ENCODE measurements at places on chromosomes 5 and 9. TPM values are rescaled to one million over a fixed set of nuclear protein-coding genes. Genes with fewer than 3 reads are reported as not detected.

- peak; percentile 39 for DNase-seq
Observed at GRCh38 chr9:137114613-137115393, at the start of gene DPP7. DPP7 (minus strand) TSS chr9:137114733; CDS start chr9:137114713, 20 bp downstream.

LHX3 gene
- total RNA-seq: 0.07 TPM

SH3TC2 gene
- 1.8 TPM for total RNA-seq

GRCh38 chr5:148776780-148777179 lies 49.6 kb upstream of the ADRB2 start:
- no peak for DNase-seq

- DNase-seq: peak; percentile 61
Observed at GRCh38 chr5:13566871-13567339, 377.6 kb downstream of the DNAH5 start.

HAVCR1 gene
- not detected for total RNA-seq

DNA sequence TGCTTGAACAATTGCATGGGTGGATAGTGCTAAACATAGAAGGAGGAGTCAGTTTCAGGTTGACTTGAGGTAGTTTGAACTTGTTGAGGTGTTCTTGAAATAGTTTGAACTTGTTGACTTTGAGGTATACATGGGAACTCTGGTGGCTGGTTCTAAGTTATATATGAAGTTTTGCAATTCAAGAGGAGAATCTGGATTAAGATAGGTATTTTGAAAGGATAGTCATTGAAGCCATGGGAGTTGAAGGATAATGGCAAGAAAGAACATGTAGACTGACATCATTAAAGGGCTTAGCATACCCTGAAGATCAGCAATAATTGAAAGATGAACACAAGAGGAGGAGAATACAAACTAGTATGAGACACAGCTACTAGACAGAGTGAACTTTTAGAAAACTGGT lies 181.9 kb upstream of the MRPS30 start:
- no peak for DNase-seq

DNA sequence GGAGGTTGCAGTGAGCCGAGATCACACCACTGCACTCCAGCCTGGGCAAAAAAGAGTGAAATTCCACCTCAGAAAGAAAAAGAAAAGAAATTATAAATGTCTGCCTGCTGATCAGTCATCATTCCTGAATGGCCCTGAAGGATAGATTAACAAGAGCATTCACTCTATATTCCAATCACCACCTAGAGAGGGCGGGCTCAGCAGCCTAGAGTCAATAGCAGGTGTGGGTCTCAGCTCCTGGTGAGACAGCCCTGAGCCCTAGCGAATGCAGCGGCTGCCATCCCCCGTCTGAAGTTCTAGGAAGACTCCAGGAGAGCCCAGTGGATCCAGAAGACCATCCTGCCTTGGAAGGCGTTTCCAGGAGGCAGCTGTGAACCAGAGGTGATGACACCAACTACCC lies 12.0 kb downstream of the FBP1 start:
- DNase-seq: no peak

C5 gene
- 0.55 TPM for total RNA-seq

- DNase-seq: no peak
Observed at GRCh38 chr9:134234001-134234660, 69.8 kb upstream of the RNU6ATAC start.

DNA sequence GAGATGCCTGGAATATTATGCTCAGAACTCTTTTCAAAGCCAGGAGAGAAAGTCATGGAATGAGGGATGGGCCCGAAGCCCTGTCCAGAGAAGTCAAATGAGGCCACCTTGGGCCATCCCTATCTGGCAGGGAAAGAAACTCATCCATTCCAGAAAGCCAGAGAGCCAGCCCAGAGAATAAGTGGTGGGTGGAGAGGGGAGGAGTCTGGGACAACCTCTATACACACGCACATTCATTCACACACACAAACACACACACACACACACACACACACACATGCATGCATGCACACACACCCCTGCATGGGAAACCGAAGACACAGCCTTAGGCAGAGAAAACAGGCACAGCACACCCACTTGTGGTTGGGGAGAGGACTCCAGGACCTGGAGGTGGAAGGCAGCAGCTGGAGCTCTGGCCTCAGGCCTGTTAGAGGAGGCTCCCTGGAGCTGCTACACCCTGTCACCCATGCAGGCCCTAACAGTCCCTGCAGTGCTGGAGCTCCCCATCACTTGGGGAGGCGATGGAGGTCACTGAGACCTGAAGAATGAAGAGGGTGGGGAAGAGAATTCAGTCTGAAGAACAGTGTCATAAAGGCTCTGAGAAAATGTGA lies 38.0 kb downstream of the TGFBI start:
- DNase-seq: no peak

DNA sequence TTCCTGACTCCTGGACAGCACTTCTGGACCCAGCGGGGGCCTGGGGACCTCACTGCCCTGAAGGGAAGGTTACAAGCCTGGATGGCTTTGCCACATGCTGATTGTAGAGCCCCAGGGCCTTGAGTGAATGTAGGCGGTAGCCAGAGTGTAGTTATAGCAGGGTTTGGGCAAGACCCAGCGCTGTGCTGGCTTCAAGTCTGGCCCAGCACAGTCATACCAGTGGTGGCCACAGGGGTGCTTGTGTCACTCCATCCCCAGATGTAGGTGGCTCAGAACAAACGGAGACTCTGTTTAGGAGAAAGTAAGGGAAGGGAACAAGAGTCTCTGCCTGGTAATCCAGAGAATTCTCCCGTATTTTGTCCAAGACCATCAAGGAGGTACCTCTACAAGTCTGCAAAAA lies 84.6 kb downstream of the STARD4 start:
- DNase-seq: no peak

DNA sequence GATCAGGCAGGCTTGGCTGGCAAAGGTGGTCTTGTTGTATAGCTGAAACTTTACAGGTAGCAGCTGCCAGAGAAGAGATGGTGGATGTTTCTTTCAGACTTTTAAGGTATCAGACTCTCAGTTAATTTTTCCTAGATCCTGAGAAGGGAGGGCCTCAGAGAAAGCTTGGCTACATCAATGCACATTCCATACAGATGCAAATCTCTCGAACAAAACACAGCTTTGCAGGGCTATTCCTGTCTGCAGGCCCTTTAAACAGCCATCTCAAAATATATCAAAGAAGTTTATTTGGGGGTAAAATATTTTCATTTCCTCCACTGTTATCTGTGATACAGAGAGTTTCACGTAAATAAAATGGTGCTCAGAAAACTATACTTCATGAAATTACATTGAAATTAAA lies 1584.4 kb downstream of the EFNA5 start:
- no peak for DNase-seq

- DNase-seq: no peak
Observed at GRCh38 chr9:27195191-27195590, 86.2 kb downstream of the TEK start.

BAAT gene
- total RNA-seq: 0.14 TPM

GRCh38 chr9:88759364-88759763 lies 224.4 kb downstream of the NXNL2 start:
- DNase-seq: no peak

DNA sequence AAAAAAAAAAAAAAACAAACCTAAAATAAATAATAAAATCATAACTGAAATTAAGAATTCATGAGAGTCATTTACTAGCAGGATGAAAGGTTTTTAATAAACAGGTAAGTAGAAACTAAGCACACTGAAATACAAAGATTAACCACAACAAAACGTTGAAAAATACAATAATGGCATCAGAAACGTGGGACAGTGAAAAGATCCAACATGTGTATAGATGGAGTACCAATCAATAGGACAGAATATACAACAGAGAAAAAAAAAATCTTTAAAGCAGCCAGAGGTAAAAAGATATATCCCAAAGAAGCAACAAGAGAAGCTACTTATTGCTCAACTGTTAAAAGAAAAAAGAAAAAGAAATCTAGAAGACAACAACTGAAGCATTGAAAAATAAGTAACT lies 75.2 kb downstream of the RICTOR start:
- DNase-seq: no peak

GRCh38 chr9:88388203-88388885 lies at the start of gene SPIN1:
SPIN1 (plus strand) TSS chr9:88388444; CDS start chr9:88426540, 38,096 bp downstream.
- DNase-seq: peak; percentile 79

DNA sequence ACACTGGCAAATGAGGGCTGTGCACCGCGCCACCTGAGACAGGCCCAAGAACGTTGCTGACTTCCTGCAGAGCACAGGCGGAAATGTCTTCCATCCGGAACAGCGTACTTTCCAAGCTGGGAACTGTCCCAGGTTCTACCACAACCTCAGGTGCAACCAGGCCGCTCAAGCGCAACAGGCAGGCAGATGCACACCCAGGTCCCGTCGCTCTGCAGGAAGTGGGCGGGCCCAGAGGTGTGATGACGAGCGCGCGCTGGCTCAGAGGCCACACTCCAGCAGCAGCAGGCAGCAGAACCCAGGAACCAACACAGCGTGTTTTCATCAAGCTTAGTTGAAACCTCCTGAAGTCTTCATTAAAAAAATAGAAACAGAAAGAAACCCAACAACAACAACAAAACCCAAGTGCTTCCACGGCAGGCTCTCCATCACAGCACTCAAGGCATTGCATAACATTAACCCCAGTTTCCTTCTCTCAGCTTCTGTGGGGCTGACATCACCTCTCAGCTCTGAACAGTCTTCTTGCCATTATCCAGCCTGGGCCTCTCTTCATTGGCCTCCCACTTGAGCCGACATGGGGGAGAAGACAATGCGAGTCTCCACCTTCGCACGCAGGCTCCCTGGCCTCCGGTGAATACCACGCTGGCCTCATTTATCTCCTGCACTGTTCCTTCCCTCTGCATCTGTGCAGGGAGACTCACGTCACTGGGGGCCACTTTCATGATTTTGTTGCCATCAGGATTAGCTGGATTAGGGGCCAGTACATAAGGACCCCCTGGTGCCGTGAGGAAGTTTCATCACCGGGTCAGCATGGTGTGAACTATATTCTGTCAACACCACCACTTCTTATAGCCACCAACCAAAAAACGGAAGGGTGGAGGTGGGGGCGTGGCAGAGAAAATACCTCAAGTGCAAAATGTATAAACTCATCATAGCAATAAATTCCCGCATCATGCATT lies 22.1 kb downstream of the PTCH1 start:
- no peak for DNase-seq
